ENCODE measurements at places on chromosomes 13 and 19.

- DNase-seq, result no peak
Observed at GRCh38 chr13:34933349-34933748, 8.7 kb upstream of the NBEA start.

GRCh38 chr13:21150013-21150412 lies 26.3 kb downstream of the SKA3 start:
- no peak for DNase-seq

DNA sequence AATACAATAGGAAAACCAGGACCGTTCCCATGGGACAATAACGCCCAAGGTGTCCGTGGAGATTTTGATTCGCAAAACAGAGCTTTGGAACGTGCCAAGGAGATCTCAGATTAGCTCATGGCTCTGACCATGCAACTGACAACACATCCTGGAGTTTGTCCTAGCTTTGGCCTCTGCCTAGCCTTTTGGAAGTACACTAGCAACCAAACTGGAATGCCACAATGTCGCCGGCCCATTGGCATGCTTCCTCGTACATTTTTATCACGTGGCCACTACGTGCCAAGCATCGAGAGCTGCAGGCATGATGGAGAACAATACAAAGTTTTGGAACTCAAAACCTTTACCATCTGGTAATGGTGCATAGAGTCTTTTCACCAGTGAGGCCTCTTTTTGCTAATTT lies 256.5 kb downstream of the DCLK1 start:
- no peak for DNase-seq

GRCh38 chr19:38644719-38645118 lies 2.7 kb upstream of the ACTN4 start:
- no peak for DNase-seq

DNA sequence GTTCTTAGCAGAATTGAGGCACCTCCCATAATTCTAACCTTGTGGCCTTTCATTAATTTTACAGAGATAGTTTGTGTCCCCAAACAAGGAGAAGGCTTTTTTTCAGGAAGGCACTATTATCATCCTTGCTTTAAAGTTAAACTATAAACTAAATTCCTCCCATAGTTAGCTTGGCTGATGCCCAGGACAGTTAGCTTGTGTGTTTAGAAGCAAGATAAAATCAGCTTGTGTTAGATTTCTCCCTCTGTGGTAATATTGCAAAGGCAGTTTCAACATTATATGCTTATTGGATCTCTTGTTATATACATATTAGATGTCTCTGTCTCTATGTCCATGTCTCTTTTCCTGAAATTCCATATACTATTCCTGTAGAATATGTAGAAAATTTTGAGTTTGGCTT lies 342.7 kb downstream of the TBC1D4 start:
- no peak for DNase-seq

DNA sequence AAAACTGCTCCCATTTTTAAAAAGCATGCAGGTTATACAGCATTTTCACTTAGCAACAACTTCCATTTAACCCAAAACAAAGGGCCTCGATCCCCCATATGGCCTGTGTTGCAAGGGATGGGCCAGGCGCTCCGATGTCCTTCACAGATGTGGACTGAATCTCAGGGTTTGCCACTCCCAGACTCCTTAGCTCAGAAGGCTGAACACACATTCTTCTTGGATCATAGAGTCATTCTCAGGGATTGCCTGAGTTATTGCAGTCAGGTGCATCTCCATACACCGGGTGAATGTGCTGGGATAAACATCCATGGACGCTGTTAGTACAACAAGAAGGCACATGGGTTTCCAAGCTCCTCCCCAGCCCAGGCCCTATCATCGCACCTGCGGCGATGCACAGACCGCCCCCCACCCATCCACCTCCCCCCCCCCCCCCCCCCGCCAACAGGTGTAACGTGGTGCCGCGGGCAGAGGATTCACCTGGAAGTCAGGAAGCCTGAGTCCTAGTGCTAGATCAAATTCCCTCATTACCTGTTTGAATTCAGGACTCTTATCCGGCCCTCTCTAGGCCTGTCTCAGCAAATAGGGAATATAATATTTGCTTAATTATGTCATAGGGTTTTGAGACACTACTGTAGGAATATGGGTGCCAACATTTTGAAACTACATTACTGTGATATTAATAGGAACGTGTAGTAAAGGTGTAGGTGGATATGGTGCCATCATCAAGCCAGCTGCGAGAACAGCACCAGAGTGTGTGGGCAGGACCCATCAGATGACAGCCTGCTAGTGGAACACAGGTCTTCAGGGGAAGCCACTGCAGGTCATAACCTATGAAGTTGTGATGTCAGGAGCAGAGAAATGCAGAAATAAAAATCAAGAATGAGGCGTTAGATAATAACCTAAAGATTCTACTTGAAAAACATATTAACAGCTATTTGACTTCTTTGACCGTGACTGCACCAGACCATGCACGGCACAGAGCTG lies 110.9 kb downstream of the SACS start:
- no peak for DNase-seq

- DNase-seq, result no peak
Observed at GRCh38 chr13:30974350-30974749, 41.9 kb downstream of the TEX26 start.

- peak; percentile 40 for DNase-seq
Observed at GRCh38 chr13:45623516-45624090, 8.1 kb upstream of the ERICH6B start.
